ENCODE measurements at places on chromosomes 16 and 17.

DNA sequence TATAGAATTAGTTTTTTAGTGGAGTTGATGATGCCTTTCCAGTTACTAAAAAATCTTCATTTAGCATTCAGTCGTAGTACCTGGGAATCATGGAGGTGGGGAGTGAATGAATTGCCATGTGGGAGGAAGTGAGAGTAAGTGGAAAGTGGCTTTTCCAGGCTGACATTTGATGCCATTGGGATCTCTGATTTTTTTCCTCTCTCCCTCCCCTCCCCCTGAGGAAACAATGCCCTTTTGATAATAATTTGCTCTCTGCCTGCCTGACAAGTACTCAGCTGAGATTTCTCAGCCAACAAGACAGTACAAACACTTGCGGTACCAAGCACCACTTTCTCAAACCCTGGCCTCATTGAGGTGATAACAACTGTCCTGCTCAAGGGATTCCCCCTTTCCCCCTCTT, 2.2 kb downstream of the UBE2Z start:
- DNase-seq = no peak

DNA sequence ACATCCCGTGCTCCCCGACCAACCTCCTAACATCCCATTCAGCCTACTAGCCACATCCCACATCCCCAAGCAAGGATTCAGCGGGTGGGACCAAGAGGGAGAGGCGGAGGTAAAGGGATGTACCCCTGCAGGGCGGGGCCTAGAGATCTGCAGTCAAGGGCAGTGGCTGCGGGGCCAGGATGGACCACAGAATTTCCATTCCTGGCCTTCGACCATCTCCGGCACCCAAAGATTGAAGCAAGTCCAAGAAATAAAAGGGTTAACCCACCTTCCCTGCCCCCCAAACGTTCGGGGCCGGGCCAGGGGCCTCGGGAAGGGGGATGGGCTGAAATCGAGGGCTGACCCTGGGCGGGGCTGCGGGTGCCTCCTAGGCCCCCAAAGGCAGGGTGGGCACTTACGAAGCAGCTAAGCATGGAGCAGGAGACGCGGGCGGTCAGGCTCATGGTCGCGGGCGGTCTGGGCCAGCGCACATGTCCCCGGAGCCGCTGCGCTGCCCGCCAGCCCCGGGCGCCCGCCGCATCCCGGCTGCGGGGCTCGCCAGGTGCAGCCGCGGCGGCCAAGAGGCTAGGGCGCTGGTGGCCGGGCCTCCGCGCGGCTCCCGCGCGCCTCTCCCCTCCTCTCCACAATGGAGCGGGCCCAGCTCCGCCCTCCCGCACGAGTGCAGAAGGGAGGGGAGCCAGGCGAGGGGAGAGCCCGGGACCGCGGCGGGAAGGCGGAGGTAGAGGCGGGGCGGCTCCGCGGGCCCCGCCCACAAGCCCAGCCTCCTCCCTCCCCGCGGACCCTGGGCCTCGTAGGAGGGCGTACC, at the start of gene MTMR4:
Gene MTMR4, minus strand, starts transcription at position 674 of the 805 bp plus-strand sequence. Its CDS starts 231 bp downstream, at position 443.
- peak; percentile 88 for DNase-seq

DNA sequence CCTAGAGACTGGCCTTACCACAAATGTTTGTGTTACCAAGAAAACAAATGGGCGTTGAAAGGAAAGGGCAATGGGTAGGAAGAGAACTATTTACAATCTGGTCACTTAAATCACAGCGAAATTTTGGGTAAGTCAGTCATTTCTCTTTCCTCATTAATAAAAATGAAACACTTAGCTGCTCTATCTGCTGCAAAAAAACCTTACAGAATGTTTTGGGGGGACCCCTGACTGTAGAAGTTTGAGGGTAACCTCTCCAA, 742 bp upstream of the NUTF2 start:
- no peak for DNase-seq

- no peak for DNase-seq
These were observed 3.4 kb upstream of the NUBP1 start for GRCh38 chr16:10740000-10740844.

DNA sequence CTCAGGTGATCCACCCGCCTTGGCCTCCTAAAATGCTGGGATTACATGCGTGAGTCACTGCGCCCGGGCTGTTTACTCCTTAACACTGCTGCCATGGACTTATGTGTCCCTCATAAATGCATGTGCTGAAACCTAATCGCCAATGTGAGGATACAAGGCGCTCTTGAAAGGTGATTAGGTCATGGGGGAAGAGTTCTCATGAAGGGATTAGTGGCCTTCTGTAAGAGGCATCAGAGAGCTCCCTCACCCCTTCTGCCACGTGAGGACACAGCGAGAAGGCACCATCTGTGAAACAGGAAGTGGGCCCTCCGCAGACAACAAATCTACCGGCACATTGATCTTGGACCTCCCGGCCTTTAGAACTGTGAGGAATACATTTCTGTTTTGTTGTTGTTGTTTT, 19.1 kb downstream of the ITPRIPL2 start:
- DNase-seq = no peak

GRCh38 chr16:4826980-4827379, 20.1 kb downstream of the GLYR1 start:
- no peak for DNase-seq

GRCh38 chr17:64192589-64192988, 62.6 kb upstream of the ERN1 start:
- DNase-seq = no peak
